Tibial artery (tissue), 4 donors: ENCODE measurements at places on chromosomes 5 and 9.

- DNase-seq = no peak
These were observed 64.3 kb upstream of the NAA35 start for GRCh38 chr9:85876628-85877027.

GRCh38 chr9:27539479-27540441 is 10.1 kb upstream of the MOB3B start:
- DNase-seq = peak; percentile 82

DNA sequence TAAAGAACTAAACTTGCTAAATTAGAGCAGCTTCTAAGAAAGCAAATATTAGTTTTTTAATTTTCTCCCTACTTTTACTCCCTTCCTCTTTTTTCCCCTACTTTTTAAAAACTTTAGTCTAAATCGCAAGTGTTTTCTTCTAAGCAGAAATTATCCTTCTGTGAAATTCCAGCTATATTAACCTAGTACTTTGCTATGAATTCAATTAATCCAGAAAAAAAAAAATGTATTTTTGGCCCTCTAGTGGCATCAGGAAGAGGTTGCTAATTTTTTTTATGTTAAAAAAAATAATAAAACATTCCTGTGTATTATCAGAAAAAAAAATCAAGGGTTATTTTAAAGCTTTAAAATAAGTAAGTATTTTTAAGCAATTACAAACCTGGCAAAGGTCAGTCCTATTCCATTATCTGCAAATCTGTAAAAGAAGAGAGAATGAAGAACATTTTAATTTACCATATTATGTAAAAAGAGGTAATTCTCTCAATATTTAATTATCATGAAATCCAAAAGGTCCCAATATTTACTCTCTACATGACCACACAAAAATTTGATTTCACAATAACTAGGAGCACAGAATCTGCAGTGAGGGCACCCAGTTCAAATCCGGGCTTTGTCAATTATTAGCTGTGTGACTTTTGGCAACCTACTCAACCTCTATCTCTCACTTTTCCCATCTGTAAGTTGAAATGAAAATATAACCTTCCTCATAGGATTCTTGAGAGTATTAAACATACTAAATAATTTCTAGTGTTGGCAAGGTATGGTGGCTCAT is 52.0 kb downstream of the CEMIP2 start:
- DNase-seq = no peak

- no peak for DNase-seq
These were observed 46.7 kb downstream of the SLCO4C1 start for GRCh38 chr5:102249381-102249780.

GRCh38 chr9:85212887-85213286 is 528.9 kb downstream of the AGTPBP1 start:
- no peak for DNase-seq

DNA sequence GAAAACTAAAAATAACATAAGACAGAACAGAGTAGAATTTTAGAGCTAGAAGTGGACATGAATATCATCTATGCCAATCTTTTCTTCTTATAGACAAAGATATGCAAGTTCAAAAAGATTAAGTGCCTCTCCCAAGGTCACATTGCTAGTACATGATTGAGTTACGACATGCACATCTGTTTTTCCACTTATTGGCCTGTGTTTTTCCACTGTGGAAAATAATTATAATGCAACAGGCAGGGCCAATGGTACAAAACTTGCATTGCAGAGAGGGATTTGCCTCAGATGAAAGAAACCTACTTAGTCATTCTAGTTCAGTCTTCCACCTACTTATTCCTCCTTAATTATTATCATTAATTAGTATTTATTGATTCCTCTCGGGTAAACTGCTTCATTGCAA is 407.8 kb upstream of the SGCD start:
- no peak for DNase-seq

- no peak for DNase-seq
These were observed 185.9 kb downstream of the DAB2IP start for GRCh38 chr9:121837113-121837961.

DNA sequence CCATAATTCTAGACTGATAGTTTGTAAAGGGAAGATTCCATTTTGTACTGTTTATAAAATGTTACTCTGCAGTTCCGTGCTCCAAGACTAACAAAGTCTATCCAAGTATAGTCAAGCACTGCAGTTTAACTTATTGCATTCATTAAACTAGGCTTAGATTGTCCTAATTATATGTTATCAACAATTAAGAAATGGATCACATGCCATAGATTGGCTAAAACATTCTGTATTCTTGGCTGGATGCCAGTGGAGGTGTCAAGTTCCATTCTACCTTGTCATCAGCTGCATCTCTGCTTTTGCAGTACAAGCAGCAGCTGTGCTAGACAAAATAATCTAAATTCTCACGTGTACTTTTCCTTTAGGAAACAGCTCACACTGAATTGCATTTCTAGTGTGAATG is 69.4 kb upstream of the MEF2C start:
- no peak for DNase-seq

GRCh38 chr5:135891268-135891667 is 4.4 kb downstream of the IL9 start:
- DNase-seq = no peak

- peak; percentile 83 for DNase-seq
These were observed 12.6 kb upstream of the MUSK start for GRCh38 chr9:110655754-110656641.

GRCh38 chr9:74645007-74645639 is 148.0 kb downstream of the RORB start:
- no peak for DNase-seq

GRCh38 chr5:75234251-75234650 is 2.4 kb downstream of the ANKRD31 start:
- DNase-seq = no peak

DNA sequence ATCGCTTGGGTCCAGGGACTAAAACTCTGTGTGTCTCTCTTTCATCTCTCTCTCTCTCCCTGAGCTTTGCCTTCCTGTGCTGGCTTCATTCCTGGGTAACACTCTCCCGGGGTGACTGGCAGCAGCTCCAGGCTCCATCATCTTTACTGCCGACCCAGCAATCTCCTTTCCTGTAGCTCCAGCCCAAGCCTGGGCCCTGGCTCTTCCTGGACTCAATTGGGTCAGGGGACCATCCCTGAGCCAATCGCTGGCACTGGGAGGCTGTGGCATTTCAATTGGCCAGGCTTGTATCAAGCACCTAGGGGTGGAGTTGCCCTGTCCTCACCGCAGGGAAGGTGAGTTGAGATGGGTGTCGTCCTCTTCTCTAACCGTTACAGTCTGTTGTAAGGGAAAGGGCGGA is 31.9 kb downstream of the FAM240B start:
- no peak for DNase-seq

DNA sequence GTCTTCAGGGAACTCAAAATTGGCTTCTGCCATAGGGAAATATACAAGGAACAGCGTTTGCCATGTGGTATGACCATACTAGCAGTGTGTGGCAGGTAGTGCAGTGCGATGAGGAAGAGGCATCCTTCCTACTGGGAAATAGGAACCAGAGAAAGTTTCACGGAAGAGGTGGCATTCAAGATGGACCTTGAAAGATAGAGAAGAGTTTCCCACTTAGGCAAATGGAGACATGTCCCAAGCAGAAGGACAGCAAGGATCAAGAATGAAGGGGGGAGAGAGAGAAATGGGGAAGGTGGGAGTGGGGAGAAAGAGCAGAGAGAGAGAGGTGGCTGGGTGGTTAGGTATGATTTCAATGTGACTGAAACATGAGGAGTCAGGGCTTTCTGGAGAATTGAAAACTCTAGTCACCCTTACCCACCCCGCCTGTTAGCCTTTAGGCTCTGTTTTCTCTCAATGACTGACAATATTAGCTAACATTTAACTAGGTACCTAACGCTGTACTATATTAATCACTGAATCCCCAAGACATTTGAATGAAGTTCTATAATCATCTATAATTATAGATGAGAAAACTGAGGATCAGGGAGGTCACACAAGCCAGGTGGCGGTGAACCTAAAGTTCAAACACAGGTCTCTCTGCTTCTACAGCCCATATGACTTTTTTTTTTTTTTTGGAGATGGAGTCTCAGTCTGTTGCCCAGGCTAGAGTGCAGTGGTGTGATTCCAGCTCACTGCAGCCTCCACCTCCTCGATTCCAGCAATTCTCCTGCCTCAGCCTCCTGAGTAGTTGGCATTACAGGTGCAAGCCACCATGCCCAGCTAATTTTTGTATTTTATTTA is 171.3 kb downstream of the NR3C1 start:
- DNase-seq = no peak

GRCh38 chr5:122745597-122745996 is 29.3 kb upstream of the SNX2 start:
- DNase-seq = no peak

GRCh38 chr9:13224366-13224765 is 55.1 kb downstream of the MPDZ start:
- DNase-seq = no peak

DNA sequence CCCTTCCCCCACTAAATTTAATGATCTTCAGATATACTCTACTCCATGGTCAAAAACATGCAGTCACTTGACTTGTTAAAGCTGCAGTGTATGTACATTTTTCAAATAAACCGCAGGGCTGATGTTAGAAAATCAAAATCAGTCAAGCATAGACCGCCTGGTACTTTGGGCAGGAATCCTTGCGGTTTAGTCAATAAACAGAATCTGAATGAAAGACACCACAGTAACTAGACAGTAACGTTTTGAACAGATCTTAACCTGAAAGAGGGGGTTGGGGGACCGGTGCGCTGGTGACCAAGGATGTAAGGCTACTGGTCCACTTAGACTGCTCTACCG is 188.8 kb downstream of the BNC2 start:
- DNase-seq = no peak

DNA sequence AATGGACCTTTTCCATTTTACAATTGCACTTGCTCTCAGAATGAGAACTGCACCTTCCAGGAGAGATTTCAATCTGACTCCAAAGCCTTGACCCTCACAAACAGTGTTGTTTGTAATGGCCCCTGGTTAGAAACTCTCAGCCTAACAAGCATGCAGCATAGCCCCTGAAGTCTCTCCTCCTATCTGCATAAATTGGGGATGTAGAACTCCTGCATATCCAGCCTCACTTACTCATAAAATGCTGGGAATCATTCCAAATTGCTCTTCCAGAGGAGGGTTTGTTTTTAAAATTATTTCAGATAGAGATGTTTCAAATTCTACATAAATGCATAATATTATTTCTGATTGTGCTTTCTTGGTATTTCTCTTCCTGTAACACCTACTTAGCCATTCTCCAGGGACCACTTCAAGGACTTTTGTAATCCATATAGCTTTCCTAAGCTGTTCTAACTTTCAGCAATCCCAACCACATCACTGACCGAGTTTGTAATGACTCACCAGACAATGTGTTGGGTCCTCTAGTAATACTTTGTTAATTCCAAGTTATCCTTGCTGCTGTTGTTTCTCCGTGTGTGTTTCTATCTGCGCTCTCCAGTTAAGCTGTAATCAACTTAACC is 143.8 kb upstream of the CCDC152 start:
- no peak for DNase-seq

GRCh38 chr5:69103521-69103920 is 9.7 kb downstream of the SLC30A5 start:
- DNase-seq = no peak
